ENCODE measurements at places on chromosomes 4 and X.

DNA sequence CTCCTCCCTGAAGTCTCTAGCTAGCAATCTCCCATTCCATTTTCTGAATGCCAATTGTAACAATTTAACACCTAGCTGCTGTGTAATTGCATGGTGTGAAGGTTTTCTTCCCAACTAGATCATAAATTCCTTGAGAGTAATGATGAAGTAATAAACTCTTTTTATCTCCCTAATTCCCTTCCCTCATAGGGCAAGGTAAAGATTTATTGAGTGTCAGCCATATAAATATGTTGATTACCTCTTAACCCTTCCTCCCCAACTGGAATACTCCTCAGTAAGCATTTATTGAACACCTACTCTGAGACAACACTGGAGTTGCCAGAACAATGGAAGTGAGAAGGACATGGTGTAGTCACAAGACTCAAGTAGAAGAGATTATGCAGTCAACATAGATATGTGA lies 112.7 kb downstream of the CLCN5 start:
- peak; percentile 57 for DNase-seq

DNA sequence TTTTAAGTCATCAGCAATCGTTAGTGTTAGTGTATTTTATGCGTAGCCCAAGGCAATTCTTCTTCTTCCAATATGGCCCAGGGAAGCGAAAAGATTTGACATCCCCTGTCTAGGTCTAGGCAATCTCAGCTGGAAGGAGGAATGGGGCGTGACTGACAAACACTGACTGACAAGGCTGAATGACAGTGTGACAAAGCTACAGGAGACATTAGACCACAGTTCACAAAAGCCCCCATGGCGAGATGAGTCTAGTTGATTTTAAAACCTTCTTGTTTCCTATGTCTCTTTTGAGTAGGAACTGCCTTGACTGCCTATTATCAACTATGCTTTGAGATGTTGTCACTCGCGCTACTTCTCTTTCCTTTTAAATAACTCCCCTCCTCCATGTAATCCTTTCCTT lies 42.3 kb downstream of the QRFPR start:
- DNase-seq: peak; percentile 25

DNA sequence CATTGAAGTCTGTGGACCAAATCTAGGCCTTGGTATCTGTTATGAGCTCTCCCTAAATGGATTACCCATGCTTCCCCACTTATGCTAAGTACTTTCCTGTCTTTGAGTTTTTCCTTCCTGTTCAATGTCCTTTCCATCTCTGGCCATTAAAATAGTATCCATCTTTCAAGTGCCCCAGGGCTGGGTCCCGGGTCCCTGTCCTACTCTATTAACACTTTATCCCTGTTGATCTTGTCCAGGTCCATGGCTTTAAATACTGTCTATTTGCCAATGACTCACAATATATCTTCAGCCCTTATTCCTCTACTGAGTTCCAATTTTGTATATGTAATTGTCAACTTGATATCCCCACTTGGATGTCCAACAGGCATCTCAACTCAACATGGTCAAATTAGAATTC lies 17.7 kb upstream of the RPS6KA3 start:
- DNase-seq: no peak

GRCh38 chr4:86449746-86450588 lies 90.1 kb upstream of the MAPK10 start:
- peak; percentile 75 for DNase-seq

- no peak for DNase-seq
Observed at GRCh38 chr4:101885574-101885973, 95.0 kb downstream of the BANK1 start.

DNA sequence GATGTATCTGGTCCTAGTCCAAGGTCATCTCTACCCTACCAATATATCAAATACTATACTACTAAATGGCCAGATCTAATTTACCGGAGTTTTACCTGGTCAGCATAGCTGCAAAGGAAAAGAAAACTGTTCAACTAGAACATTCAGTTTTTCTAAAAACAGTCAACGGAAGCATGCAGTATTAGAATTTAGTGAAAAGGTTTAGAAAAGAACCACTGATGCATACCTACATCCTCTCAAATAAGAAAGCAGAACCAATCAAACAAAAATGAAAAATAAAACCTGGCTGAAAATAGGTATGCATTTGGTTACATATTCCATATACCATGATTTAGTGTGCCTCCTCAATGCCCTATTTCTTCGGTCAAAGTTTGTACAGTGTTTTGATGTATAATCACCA lies 140.0 kb downstream of the CHM start:
- no peak for DNase-seq

DNA sequence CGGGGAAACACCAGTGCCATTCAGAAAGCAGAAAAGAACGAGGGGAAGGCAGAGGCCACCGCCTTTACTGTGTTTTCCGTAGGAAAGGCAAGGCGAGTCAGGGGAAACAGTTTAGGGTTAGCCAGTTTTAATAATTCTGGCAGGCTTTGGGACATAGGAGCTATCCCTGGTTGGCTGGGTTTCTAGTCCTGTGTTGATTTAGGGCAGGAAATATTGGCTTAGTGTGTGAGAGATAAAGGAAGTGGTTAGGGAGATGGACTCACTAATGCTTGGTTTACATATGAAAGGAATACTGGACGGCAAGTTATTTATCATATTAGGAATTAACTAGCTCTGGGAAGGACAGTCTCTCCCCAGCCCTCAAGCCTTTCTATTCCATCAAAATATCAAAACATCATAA lies 53.1 kb downstream of the SYNPO2 start:
- DNase-seq: no peak

- DNase-seq: no peak
Observed at GRCh38 chr4:68249434-68249833, 3.9 kb upstream of the TMPRSS11B start.

DNA sequence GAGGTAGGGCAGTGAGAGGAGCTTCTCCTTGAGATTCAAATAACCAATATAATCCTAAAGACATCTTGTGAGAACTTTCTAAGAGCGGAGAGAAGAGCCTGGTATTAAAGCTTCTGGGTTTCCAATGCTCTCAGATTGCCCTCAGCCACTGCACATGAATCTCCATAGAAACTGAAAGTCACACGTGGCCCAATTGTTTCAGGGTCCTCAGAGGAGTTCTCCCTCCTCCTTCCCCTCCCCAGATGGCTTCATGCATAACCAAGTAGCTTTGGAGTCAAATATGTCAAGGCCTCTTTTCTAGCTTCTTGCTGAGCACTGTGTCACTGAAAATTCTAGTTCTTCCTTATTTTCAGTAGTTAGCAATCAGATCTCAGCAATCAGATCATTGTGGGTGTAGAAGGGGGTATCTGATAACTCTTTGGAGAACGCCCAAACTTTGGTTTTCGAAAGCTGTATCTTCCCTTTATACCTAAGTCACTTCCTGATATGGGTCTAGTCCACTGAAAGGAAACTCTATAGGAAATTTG lies 2.2 kb downstream of the BTK start:
- DNase-seq: no peak

GRCh38 chr4:47500776-47501175 lies 15.7 kb downstream of the ATP10D start:
- no peak for DNase-seq

DNA sequence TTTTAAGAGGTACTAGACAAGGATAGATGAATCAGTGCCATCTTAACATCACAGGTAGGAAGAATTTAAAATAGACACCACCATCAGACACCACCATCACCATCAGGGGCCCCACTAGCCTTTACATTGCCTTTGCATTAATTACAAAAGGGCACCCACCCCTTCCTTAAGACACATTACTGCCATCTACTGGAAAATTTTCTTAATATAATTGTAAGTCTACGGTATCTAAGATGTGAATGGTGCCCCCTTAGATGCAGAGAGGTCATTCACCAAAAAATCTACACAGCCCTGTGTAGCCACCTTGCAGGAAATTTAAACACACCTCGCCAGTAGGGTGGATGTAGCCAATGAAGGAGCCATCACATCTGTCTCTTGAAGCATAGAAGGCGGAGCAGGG lies 184.1 kb downstream of the MID1IP1 start:
- DNase-seq: peak; percentile 37

DNA sequence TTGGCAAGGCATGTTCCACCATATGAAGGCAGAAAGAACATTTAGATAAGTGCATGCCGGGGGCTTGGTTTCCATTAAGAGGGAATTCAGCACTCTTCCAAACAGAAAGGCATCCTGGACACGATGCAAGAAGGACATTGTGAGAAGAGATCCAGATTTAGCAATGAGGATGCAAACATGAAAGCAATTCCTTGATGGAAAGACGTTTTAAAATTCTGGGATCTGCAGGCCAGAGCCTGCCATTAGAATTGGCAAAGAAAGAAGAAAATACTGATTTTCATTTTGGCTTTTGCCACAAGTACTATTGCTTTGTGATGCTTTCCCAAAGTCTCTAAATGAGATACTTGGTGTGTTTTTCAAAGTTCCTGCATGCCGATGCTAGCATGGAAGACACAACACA lies 367.6 kb downstream of the PPP3CA start:
- DNase-seq: no peak

- DNase-seq: no peak
Observed at GRCh38 chr4:6002926-6003325, 15.3 kb downstream of the C4orf50 start.

DNA sequence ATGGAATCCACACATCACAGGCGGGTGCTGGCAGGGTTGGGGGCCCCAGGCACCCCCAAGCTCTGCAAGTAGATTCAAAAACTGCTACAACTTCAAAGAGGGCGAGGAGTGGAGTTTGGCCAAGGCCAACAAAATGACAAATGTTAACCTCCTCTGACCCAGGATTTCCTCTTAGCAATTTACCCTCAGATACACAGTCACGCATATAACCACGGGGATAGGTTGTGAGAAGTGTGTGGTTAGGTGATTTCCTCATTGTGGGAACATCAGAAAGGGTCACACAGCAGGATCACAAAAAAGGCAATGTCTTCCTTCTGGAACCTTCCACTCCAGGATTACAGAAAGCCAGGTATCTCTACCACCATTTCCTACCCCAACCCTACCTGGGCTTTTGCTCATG lies 62.4 kb downstream of the C4orf50 start:
- DNase-seq: no peak

GRCh38 chrX:114162068-114162735 lies 421.7 kb upstream of the HTR2C start:
- peak; percentile 56 for DNase-seq

DNA sequence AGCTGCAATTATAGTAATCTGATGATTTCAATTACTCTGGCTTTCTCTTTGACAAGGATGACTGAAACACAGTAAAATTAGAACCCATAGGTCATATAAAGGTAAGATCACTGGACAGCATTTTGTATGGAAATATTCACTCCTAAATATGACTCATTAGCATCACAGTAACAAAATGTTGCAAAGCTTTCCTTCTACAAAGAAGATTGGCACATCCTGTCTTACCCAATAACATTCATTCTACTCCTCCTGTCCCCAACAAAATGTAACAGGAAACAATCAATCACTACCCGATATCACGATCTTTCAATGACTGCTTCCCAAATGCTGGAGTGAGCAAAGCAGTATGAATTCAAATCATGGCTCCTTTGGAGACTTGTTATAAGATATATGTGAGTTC lies 95.3 kb downstream of the FANCB start:
- DNase-seq: no peak

DNA sequence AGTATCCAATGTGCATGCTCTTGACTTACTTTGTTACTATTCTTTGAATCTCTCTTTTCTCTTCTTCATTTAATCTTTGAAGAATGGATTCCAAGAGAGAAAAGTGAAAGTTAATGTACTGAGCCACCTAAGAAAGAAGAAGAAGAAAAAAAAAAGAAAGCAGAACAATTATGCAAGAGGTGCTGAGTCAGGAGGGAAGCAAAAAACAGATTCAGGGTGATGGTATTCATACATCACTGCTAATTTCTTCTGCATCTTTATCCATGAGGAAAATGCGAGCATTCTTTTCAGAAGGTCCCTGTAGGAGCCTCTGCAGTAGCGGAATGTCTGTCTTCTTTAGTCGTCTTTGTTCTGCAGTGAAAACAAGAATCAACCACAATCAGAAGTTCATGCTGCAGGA lies 43.9 kb downstream of the RASSF6 start:
- no peak for DNase-seq

- DNase-seq: no peak
Observed at GRCh38 chrX:32421266-32421665, 790.1 kb downstream of the DMD start.

- peak; percentile 13 for DNase-seq
Observed at GRCh38 chrX:129235903-129236302, 287.4 kb downstream of the SMARCA1 start.

GRCh38 chr4:101527188-101527587 lies 179.9 kb upstream of the PPP3CA start:
- no peak for DNase-seq

DNA sequence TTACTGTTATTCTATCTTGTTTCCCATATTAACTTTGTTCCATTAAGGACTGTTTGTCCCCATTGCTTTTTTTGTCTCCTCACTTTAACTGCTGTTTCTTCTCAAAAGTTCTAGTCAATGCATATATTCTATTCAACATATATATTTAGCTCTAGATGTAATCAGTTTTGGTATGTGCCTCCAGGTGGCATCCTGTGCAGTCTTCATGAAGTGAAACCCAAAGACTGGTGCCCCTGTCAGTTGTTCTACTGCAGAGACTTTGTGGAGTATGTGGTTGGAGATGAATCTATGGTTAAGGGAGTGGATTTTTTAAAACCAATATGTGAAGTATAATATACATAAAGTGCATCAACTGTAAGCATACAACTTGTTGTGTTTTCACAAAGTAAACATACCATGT lies 57.0 kb downstream of the VAMP7 start:
- DNase-seq: no peak

DNA sequence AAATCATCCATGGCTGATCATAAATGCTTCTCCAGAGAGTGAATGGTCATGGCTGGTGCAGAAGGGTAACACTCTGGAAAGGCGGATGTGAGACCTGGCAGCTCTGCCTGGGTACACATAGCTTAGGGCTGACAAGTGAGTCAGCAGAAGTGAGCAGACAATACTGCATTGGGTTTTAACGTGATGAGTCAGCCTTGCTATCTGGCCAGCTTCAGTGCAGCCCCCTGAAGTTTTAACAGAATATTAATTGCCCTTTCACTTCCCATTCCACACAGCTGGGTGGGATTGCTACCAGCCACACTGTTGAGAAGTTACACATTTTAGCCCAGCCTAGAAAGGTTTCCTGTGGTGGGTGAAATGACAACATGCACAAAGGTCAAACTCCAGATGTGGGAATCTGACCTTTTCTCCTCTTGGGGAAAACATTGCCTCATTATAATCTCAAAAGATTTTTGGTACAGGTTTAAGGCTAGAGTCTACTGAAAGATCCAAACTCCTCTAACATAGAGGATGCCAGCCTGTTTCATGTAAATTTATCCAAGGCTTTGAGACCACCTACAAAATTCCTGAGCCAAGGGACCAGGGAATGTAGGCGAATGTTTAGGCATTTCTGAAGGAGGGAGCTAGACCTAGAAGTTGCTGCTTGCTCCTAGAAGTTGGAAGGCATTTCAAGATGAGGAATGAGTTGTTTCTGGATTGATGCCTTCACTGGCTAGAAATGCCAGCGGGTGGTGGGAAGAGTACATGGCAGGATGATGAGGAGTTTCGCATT lies 230.3 kb upstream of the PGRMC2 start:
- DNase-seq: peak; percentile 88

Data from mesendoderm (in vitro differentiated cells).